ENCODE measurements at places on chromosomes 12 and 14. TPM values are rescaled to one million over a fixed set of nuclear protein-coding genes. Genes with fewer than 3 reads are reported as not detected.

The APOF gene
- total RNA-seq = 0.26 TPM

The FBXO21 gene
- total RNA-seq = 39.0 TPM

The ST8SIA1 gene
- total RNA-seq = 21.1 TPM

The RDH12 gene
- total RNA-seq = not detected

The PKP2 gene
- 1.9 TPM for total RNA-seq

The CD27 gene
- not detected for total RNA-seq

The BCL2L14 gene
- total RNA-seq = 1.9 TPM

The SPRYD4 gene
- 8.5 TPM for total RNA-seq

The ATP2A2 gene
- total RNA-seq = 83.0 TPM

The DERA gene
- total RNA-seq = 26.0 TPM

The TMPRSS12 gene
- not detected for total RNA-seq

The DDX47 gene
- 49.0 TPM for total RNA-seq

The TTC9 gene
- total RNA-seq = 4.7 TPM

The NAV3 gene
- total RNA-seq = 2.4 TPM

The PRR4 gene
- 7.9 TPM for total RNA-seq

The IL31 gene
- total RNA-seq = not detected

The PSMC1 gene
- 156 TPM for total RNA-seq

The ESR2 gene
- total RNA-seq = 1.5 TPM

The MYRFL gene
- 0.16 TPM for total RNA-seq

The SLC15A5 gene
- 0.19 TPM for total RNA-seq

The KRT6C gene
- total RNA-seq = not detected

The P2RX7 gene
- total RNA-seq = 0.09 TPM

The HOXC9 gene
- total RNA-seq = 7.9 TPM

The KRT5 gene
- 0.38 TPM for total RNA-seq

The ENDOU gene
- total RNA-seq = 0.11 TPM

The TRPV4 gene
- 0.21 TPM for total RNA-seq

The C1S gene
- 2.3 TPM for total RNA-seq

The PRPH gene
- not detected for total RNA-seq

The HIGD1C gene
- not detected for total RNA-seq

The HNRNPC gene
- total RNA-seq = 799 TPM

The OR4E2 gene
- total RNA-seq = not detected

The B3GNT4 gene
- 2.6 TPM for total RNA-seq

The RFX4 gene
- 29.8 TPM for total RNA-seq

The KRT3 gene
- 0.25 TPM for total RNA-seq

The NUP37 gene
- 26.8 TPM for total RNA-seq

The IQSEC3 gene
- total RNA-seq = 1.4 TPM

The ITPR2 gene
- total RNA-seq = 27.8 TPM

All from motor neuron (in vitro differentiated cells).